ENCODE measurements at places on chromosomes 2 and 18.

DNA sequence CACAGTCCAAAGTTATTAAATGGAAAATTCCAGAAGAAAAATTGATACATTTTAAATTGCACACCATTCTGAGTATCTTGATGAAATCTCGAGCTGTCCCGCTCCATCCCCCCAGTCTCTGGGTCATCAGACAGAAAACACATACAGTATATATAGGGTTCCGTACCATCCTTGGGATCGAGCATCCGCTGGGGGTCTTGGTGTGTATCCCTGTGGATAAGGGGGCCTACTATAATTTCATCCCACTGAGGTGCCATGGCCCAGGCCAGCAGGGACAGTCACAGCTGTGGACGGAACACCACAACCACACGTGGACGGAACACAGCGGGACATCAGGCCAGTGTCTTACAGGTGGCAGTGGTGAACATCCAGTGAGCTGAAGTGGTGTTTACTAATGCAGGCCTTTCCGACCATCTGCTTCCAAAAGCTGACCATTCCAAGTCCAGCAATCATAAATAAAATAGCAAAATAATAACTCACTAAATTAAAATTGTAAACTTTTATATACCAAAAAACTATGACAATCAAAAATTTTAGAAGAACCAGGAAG lies 14.0 kb downstream of the TWIST2 start:
- no peak for DNase-seq

DNA sequence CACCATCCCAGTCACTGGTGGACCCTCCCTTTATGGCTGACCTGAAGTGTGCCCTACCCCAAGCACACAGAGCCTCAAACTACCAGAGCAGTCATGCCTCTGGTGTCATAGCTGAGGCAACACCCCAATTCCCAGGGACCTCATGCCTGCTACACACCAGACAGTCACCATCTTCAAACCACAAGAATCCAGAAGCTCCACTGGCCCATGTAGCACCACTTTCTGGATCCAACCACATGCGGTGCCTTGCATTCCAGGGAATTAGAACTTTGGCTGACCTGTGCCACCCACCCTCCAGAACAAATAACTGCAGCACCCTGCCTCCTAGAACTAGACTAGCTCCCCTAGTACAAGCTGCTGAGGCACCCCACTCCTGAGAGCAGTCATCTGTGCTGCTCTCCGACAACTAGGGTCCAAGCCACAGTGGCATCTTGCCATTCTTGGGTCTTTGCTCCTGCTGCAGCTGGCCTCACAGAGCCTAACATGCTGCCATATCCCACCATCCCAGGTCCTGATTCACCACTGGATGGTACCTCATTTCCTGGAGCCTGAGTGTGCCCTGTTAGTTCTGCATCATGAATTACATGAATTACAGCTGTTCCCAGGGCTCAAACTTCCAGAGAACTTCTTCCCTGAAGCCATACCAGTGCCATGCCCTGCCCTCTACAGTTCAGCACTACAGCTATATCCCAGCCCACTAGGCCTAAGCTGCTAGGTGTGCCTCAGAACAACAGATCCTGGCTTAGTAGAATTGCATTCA lies 243.8 kb upstream of the CHST9 start:
- DNase-seq: no peak

- no peak for DNase-seq
These were observed 197.2 kb upstream of the POU3F3 start for GRCh38 chr2:104656571-104657163.

DNA sequence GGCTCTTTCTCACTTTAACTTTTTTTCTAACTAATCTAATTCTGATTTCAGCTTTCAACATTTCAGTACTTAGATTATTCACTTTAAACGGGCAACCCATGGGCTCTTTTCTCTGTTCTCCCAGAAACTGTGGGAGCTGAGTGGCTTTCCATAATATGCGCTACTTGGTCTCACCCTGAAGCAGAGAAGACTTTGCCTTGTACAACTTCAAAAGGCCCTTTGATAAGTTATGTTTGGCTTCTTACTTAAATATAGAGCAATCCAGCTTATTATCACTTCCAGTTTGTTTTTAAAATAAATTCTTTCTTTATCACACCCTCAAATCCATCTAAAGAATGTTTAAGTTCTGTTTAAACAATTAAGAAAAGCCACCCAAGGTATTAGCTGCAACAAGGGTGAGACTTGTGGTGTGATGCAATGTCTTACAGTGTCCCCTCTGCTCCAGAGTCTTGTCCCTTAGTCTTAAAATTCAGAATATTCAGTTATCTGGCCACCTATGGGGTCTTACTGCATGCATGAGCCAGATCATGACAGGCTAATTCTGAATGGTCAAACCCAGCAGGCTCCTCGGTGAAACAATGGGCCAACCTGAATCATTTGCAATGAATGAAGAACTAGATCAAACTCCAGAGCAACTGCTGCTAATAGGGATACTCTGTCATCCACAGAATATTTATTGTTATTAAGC lies 38.8 kb downstream of the GCG start:
- no peak for DNase-seq

DNA sequence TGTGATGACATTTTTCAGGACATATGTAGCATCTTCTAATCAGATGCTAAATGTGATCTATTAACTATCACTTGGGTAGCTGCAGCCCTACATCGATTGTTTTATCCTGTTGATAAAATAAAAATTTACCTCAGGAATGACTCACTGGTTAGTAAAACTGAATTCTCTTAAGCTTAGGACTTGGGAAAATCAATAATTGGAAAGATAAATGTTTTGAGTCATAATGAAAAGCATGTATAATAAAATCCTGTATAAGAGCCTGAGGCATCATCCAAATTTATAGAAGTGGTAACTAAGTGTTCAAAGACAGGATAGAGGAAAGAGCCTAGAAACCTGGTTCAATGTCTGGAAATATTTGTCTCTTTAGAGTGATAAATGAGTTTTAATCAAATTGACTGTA lies 168.1 kb upstream of the VWC2L start:
- DNase-seq: no peak

DNA sequence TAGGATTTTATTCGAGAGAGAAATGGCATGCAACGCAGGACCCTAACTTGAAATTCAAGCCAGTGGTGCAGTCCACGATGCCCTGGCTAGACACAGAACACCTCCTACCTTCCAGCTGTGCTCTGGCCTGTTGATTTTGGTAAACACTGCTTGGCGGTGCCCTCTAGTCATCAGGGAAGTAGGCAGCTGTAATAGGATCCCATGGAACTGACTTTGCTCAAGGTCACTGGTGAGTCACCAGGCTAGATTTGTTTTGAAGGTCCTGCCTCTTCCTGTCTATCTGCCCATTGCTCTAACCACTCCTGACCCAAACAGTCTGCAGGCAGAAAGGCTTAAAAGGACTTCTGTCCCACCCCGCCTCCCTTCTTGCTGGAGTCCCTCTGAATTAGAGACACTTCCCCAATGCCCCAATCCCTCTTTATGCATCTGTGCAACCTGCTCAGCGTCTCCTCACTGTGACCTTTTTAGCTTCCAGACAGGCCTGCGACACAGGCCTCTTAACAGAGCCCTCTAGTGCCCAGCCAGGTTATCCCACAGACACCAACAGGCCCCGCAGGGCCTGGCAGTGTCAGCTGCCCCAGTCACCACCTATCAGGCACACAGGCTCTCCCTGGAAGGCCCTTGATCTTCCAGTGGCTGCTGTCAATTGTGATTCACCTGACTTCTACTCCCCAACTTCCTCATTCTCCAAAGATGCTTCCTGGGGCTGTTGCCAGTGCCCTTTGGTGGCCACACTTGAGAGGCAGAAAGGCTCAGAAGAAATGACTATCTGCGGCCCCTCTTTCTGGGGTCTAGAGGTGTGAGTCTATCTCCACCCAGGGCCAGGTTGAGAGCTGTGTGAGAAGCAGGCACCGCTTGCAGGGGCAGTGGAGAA lies 5.2 kb downstream of the TMEM127 start:
- peak; percentile 42 for DNase-seq

- peak; percentile 74 for DNase-seq
These were observed 44.5 kb downstream of the USP34 start for GRCh38 chr2:61426267-61426897.

DNA sequence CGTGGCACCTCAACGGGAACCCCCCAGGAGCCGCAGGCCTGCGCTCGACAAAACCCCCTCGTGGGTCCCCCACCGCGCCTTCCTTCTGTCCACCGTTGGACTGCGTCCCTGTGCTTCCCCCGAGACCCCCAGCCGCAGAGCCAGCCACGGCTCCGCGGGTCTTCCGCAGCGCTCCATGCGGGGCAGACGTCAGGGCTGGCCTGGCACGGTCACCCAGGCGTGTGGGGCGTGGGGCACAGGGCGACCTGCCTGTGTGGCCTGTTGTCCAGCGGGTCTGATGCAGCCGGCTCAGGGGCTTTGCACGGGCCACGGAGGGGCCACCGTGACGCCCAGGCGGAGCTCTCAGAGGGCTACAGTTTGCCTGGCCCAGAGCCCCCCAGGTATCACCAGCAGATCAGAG lies 11.0 kb downstream of the NFATC1 start:
- DNase-seq: no peak

- no peak for DNase-seq
These were observed 62.8 kb downstream of the GALNT14 start for GRCh38 chr2:31075431-31075830.

DNA sequence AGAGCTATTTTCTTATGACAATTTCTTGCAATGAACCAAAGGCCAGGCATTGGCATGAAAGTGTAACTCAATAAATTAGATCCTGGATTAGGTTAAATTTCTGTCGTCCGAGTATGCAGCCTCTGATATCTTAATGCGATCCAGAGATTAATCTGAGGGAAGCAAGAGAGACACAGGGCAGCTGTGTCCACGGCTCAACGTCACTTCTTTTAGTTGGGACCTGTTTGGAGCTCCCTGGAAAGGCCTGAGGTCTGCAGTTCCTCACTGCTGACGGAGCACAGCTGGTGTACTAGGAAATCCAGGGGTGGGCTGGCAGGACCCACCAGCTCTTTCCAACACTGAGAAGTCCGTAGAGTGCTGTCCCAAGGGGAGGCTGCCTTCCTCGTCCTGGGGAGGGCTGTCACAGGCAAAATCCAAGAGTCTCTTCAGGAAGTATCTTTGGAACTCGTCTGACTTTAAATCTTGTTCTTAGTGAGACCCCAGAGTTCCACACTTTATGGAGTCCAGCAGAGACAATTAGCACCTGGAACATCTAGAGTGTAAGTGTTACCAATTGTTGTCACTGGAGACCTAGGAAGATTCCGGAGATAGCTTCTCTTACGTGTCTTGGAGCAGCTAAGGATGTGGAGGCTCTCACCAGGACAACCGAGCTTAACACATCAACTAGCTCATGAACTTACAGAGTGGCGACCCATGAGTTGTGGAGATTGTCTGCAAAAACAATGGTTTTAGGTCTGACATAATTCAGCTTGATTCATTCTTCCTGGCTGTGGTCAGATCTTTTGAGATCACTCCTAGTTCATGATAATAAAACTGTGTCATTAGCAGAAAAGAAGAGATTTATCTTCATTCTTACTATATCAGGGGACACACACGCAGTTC lies 173.7 kb downstream of the ACKR3 start:
- DNase-seq: no peak

GRCh38 chr2:108594132-108594981 lies 60.1 kb downstream of the LIMS1 start:
- no peak for DNase-seq

DNA sequence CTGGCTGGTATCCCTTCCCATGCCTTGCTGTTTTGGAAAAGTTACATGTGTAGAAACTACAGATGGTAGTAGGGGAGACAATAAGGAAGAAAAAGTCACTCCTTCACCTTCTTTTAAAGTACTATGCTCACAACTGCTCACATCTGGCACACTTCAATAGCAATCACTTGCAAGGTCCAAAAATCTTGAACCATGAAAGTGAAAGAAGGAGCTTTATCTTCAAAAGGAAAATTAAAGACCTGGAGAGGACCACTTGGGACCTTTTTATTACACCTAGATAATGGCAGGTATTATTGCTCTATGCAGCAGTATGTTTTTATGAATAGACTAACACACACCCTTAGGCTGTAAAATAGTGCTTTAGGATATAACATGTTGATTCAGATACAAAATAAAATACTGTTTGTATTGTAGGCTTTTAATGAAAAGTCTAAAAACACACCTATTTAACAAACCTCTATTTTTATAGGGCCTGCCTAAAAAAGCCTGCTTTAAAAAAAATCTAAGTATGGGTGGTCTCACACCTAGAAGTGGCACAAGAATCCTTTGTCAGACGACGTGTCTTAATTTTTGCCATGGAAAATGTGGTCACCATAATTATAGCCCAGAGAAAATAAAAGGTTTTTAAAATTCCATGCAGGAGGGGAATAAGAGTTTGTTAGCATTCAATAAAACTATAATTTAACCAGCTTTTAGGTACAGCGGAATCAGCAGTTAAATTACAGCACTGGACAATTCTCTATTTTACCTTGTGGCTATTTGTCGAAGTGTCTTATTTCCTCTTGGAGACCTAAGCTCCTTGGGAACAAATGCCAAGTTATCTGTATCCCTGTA lies 124.0 kb downstream of the BCL2 start:
- no peak for DNase-seq

DNA sequence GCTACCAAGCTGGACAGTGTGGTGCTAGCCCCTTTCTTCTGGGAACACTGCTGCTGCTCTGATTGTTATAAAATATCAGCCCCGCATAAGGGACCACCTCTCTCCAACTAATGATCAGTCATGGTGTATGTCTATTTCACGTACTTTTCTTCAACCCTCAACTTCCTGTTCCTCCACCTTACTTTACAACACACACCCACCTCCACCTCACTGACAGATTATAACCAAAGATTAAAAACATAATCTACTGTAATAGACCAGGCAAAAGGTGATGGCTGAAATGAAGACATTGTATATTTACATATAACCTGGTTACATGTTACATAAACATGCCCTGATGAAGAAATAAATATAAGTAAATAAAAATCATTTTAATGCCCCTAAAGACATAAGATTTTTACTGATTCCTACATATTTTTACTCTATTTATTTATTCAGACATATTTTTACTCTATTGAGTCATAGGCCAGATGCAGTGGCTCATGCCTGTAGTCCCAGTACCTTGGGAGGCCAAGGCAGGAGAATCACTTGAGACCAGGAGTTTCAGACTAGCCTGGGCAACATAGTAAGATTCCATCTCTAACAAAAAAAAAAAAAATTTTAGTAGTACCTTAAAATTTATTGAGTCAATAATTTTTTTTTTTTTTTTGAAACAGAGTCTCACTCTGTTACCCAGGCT lies 12.8 kb downstream of the STK39 start:
- DNase-seq: no peak

DNA sequence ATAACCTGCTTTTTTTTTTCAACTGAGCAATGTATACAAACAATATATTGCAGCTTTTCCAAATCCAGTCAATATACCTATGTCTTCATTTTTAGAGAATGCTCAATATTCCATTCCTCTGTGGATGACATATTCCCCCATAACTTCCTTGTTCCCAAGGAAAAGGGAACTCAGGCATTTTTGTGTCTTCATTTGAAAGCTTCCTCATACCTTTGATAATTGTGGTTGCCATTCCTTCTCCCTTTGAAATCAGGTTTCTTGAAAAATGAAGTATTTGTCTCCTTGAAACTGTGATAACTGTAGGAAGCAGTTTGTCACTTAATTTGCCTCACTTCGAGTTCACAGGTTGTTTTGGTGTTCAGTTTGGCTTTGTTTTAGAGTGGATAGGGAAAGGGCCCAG lies 13.5 kb downstream of the ELAC1 start:
- DNase-seq: no peak

Data from activated CD4-positive, alpha-beta T cell treated with anti-CD3 and anti-CD28 coated beads, Interleukin-2, amount 50 U/mL, for 48 hours (primary cell).